ENCODE measurements at places on chromosomes 5 and 9.

GRCh38 chr5:8576178-8576577, 707.2 kb downstream of the MTRR start:
- no peak for DNase-seq

- no peak for DNase-seq
Observed at GRCh38 chr5:133589286-133589685, 23.1 kb downstream of the FSTL4 start.

GRCh38 chr9:76643399-76644117, 120.7 kb upstream of the PCA3 start:
- DNase-seq, result no peak

- DNase-seq, result no peak
Observed at GRCh38 chr5:122141751-122142150, 12.4 kb downstream of the ZNF474 start.

DNA sequence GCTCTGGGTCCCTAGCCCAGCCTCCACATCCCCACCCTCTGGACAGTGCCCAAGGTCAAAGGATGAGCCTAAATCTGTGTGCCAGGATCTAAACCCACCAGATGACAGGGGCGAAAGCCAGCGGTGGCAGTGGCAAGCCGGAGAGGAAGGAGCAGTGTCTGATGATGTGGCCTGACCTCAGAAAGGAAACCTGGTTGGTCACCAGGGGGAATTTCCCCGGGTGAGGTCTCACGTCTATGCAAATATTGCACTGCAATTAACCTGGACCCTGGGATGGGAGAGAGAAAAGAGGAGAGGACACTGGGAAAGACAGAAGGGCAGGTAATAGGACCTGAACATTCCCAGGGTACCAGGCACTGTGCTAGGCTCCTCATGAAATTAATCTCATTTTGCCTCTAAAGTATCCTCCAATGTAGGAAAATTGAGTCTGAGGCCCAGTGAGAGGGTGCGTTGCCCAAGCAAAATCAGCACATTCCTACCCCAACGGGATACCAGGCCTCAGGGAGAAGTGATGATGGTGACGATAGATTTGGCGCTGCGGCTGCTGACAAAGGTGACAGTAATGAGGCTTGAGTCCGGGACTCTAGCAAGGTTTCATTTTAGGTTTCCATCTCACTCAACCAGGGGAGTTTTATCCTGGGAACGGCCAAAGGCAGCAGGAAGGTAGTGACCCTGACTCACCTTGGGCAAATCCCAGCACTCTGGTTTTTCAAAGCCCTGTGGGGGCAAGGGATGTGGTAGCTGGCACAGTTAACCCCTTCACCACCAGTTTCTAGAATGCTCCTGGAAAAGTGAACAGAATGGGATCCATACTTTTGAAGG, 13.4 kb upstream of the TNIP1 start:
- DNase-seq, result no peak

- no peak for DNase-seq
Observed at GRCh38 chr5:119470105-119470763, 17.9 kb downstream of the HSD17B4 start.

DNA sequence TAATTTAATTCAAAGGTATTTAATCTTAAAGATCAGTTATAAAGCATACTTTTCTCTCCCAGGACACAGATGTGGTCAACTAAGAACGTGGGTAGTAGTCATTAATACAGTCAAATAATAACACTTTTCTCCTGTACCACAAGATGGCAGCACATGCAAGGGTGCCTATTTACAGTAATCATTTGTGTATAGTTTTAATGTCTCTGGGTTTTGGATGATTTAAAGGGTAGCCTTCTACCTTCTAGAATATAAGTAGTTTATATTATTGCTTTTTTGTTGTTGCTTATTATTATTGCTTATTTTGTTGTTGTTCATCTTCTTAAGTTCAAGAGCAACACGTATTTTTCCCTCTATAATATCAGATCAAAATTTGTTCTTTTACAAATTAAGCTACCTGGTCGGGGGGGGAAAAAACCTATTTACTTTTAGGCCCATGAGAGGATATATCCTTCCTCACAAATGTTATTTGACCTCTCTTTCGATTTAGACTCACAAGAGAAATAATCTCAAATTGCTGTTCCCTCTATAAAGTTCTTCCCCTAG, 59.6 kb upstream of the SLC27A6 start:
- no peak for DNase-seq

DNA sequence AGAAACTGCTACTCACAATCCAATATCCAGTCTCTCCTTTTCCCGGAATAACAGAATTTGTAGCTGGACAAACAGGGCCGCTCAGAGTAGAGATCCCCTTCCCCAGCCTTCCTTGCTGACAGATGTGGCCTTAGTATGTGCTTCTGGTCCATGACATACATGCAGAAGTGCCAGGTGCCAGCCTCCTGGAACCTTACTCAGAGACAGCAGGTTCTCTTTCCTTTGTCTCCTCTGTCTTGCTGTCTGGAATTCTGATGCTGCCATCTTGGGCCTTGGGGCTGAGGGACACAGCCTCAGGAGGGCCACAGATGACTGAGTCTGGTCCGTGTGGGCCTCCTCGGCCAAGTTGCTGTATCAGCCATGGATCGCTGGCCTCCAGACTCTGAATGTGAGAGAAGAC, 210.1 kb downstream of the PAX5 start:
- no peak for DNase-seq

GRCh38 chr9:31542384-31543055, 841.9 kb upstream of the ACO1 start:
- peak; percentile 16 for DNase-seq

DNA sequence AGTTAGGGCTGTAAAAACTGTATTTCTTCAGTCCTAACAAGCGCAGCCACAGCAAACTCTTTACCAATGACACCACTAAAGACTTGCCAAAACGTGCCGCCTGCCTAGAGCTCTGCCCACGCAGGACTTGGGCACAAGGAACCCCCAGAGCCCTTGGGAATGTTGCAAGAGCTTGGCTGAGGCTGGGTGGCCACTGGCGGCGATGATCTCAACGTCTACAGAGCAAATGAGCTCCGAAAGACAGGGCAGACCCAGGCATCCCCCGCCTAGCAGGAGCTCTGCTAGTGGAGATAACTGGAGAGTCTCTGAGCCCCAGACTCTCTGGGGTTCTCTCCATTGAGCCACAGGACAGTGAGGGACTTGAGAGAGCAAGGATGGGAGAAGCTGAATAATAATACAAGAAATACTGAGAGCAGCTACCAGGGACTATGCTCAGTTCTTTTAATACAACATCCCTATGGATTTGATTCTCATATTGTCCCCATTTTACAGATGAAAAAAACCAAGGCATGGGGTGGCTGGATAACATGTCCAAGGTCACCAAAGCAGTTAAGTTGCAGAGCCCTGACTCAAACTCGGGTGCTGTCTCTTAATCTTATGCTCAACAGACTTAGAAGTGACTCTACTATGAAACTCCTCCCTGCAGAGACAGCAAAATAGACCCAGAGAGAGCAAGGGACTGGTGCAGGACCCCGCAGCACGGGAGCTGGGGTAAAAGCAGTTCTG, 32.5 kb downstream of the SHB start:
- DNase-seq, result no peak

- no peak for DNase-seq
Observed at GRCh38 chr9:100474924-100475276, 2.0 kb downstream of the TMEFF1 start.

DNA sequence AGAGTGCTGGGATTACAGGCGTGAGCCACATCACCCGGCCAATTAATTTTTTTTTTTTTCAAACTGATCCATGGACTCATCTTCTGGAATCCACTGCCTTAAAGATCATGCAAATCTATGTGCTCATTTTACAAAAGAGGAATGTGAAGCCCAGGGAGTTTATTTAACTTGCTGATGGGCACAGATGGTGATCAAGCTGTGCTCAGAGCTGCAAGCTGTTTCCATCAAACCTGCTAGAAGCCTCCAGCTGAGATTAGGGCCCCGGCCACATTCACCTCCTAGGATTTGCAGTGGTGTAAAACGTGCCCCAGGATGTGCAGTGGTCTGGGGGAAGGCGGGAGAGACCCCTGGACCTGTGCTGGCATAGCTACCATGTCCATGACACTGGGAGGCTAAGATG, 56.1 kb upstream of the TUT7 start:
- DNase-seq, result no peak

DNA sequence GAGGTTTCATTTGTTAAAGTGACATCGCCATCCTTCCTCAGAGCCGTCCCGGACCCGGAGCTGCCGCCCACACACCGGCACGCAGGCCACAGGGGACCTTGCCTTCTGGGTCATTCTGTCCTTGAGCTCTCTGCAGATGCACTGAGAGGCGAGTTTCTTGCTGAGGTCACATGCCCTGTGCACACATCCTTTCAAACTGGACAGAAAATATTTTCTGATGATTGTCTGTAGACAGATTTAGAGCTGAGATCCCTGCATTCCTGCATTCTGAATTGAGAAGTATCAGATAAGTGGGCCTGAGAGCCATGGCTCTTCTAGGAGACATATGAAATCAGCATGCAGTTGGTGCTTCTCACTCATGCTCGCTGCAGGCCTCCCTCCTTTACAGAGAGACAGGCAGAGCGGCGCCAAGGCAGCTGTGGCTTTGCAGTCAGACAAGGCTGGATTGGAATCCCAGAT, 25.4 kb downstream of the BOD1 start:
- DNase-seq, result no peak
